ENCODE measurements at places on chromosomes 12 and 14.

DNA sequence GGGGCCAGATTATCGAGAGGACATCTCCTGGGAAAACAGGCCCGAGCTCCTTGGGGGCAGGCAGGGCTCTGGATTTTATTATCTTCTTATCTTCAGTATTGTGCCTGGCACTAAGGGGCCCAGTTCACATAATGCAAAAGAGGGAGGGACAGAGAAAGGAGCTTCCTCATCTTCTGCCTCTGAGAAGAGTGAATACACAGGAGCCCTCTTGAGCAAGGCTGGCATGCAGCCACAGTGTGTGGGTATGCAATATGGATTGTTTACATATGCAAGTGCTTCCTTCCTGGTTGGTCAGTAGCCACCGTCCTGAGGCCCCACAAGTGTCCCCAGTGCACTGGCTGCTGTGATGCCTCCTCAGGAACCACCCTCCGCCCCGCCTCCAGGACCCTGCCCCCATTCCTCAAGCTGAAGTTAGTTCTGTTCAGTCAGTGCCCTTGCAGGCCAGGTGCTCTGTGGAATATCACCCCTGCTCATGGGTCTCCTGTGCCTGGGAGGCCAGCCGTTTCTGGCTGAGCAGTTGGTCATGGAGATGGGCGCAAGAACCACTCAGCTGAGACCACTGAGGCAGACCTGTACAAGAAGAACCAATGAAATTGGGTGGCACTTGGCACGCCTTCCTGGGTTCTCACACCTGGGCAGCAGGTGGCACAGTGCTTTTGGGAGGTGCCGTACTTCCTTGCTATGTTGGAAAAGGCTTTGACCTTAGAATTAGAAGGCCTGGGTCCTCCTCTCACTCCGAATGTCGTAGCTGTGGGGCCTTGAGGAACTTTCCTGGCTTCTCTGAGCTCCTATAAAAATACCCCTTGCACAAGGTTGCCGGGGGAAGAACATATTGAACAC is 35.1 kb upstream of the ACTN1 start:
- no peak for DNase-seq

DNA sequence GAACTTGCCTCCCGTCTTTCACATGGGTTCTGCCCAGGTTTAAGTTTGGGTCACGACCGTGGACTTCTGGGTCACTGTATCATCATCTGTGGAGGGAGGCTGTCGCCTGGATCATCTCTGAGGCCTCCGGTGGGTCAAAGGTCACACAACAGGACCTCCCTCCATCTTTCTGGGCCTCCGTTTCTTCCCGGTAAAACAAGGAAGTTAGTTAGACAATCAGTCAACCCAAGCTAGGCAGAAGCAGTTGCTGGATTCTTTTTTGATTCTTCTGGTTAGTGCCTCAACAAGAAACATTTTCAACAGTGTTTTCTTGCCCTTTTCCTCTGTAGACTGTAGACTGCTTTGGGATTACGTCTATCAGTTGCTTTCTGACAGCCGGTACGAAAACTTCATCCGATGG is 186.6 kb upstream of the BCL2L14 start:
- DNase-seq, result no peak

GRCh38 chr14:31947076-31947475 is 130.0 kb upstream of the ARHGAP5 start:
- no peak for DNase-seq

DNA sequence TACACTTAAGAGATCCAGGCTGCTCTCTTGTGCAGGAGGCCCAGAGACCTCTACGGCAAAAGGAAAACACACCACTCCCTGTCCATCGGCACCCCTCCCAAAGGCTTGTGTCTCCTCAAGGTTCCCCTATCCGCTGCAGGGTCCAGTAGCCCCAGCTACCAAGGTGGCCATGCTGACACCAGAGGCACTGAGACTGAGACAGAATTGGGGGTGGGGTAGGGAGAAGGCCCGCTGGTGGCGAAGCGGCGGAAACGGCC is 590 bp downstream of the DDIT3 start:
- no peak for DNase-seq

DNA sequence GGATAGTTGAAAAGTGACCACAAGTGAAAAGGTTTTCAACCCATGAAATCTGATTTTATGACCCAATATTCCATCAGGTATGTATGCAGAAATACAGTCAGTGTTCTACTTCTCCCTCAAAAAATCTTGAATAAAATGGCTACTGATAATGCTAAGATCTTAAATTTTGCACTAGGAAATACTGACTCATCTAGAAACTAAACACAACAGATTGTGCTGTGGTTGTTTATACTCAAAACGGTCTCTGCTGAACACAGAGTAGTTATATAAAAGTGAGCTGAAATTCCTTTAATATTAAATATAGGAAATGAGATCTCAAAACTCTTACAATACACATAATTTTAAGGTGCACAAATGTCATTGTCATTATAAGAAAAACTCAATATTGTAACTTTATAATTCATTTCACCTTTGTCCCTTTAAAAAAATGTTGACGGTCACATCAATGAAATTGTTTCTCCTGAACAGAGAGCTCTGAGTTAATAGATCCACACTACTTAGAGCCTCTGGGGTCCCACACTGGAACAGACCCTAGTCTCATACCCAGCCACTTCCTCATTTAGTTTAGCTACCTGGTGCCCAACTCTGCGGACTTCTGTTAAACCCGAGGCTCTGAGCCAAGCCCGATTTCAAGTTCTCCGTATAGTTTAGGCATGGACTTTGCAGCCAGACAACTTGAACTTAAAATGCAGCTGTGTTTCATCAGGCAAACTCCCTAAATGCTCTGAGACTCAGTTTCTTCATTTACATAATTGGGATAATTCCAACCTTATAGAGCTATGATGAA is 9.3 kb downstream of the COCH start:
- no peak for DNase-seq

DNA sequence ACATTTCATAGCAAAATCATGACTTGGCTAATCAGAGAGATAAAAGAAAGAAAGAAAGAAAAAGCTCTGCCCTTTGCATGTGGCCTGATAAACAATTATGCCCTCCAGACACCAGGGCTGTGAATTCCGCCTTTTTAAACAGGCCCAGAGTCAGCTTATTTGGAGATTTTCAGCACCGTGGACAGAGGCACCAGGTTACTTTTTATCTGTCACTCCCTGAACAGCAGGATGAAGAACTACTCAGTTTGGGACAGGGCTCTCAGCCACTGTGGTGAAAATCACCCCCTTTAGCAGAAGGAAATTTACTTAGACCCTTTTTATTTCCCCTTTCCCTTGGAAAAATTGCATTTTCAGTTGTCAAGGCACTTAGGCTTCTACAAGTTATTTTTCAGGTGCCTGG is 359.9 kb downstream of the NRXN3 start:
- no peak for DNase-seq

Measured in activated T-helper 1 cell treated with Interleukin-2 at 50 U/mL for 16 hours (primary cell).